Endodermal cell (in vitro differentiated cells): ENCODE measurements at places on chromosomes 13 and 19.
A peak's percentile ranks its signal among the peaks of the same experiment; 100 is the strongest.

DNA sequence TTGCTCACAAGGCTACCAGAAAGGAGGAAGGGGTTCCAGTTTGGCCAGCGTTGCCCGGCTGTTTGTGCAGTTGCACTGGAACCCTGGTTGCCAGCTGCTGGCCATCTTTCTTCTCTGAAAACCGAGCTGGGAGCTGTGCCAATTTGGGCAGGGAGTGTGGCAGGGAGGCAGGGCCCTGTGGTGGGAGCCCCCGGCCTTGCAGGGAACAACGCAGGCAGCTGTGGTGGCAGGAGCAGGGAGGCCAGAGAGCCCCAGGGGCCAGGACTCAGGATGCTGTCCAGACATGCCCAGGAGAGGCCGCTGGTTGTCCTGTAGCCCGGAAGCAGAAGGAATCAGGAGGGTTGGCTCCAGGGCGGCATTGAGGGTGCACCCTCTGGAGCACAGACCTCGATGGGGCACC is 4.8 kb downstream of the KMT5C start:
- peak; percentile 54 for DNase-seq

GRCh38 chr13:79483086-79483706 is 2.2 kb downstream of the NDFIP2 start:
- DNase-seq: no peak

DNA sequence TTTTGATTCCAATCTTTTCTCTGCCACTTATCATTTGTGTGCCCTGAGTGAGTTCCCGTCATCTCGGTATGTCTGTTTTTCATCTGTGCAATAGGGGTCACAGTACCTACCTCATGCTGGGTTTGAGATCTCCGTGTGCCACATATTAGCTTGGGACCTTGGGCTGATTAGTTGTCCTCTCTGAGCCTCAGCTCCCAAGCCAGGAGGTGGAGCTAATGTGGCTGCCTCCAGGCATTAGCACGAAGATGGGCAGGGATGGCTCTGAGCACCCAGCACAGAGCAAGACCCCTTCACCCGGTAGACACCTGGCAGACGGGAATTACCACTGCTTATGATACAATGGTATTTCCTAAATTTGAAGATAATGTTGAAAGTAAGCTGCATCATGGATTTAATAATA is 35.8 kb upstream of the XPO4 start:
- no peak for DNase-seq

GRCh38 chr13:100138859-100139491 is 50.1 kb downstream of the PCCA start:
- no peak for DNase-seq

GRCh38 chr13:31151837-31152236 is 9.9 kb downstream of the HSPH1 start:
- DNase-seq: no peak

DNA sequence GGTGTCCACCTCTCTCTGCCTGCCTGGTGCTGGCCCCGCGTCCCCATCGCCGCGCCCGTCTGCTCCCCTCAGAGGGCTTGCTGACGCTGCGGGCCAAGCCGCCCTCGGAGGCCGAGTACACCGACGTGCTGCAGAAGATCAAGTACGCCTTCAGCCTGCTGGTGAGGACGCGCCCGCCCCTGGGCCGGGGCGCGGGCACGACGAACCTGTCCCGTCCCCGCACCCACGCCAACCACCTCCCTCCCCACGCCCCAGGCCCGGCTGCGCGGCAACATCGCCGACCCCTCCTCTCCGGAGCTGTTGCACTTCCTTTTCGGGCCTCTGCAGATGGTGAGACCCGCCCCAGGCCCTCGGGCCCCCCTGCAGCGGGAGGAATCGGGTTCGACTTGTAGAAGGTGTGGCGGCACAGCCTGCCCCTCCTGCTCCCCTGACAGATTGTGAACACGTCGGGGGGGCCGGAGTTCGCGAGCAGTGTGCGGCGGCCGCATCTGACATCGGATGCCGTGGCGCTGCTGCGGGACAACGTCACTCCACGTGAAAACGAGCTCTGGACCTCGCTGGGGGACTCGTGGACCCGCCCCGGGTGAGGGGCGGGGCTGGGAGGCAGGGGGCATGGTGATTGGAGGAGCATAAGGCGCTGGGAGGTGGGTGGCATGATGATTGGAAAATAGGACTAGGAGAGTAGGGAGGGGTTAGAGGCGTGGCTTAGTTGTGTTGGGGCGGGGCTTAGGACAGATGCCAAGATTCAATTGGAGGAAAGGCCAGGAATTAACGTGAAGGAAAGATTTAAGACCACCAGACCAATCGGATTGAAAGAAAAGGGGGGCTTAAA is 6.6 kb downstream of the EPS8L1 start:
- DNase-seq: peak; percentile 93

DNA sequence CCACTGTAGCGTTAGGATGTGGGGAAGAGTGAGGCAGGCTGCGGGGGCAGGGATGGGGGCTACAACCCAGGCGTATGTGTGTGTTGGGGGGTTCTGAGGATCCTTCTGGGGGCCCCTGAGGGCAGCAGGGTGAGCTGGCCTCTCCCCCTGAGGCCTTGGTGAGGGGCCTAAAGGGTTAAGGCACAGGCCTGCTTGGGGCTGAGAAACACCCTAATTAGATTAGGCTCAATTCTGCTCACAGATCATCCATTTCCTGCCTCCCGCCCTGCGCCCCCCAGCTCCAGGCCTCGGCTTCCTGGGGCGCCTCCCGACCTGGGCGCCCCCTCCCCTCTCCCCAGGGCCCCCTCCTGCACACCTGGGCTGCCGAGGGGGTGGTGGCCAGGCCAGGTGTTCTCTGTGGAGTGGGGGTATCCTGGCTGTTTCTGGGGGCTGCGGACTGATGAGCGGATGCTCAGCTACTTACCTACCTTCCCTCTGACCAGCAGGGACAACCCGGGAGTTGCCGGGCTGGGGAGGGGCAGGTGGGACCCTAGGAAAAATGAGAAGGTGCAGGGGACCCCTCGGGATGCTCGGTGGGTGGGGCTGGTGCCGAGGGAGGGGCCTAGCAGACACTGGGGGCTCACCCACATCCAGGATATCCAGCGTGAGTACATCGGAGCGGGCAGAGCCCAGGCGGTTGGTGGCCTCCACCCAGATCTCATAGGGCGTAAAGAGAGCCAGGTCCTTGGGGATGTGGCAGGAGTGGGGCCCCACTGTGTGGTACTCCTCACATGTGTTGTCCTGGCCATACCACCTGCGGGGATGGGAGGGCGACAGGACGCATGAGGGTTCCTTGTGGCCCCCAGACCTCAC is 8.6 kb downstream of the CRLF1 start:
- DNase-seq: peak; percentile 58

GRCh38 chr13:37479916-37480315 is 118.7 kb downstream of the POSTN start:
- DNase-seq: no peak

DNA sequence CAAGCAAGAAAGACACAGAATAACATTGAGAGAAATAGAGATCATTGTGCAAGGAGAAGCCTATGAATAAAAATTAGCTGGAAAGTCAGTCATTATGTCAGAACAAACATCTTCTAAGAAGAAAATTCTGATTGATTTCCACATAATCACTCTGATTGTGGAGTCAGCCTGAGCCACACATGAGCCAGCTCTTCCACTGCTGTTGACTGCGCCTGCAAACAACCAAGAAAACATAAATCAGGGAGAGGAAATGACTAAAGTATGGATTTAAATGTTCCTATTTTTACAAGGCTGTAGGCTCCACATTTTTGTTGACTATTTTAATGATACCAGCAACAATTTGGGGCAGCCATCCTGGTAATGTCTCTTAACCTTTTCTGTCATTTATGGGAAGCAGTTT is 962.3 kb downstream of the EFNB2 start:
- DNase-seq: no peak

- DNase-seq: no peak
Measured at GRCh38 chr13:94716016-94716415, 3.7 kb upstream of the SOX21 start.

GRCh38 chr13:45297456-45298205 is 43.4 kb downstream of the TPT1 start:
- no peak for DNase-seq
